ENCODE measurements at places on chromosomes 12 and 14.

DNA sequence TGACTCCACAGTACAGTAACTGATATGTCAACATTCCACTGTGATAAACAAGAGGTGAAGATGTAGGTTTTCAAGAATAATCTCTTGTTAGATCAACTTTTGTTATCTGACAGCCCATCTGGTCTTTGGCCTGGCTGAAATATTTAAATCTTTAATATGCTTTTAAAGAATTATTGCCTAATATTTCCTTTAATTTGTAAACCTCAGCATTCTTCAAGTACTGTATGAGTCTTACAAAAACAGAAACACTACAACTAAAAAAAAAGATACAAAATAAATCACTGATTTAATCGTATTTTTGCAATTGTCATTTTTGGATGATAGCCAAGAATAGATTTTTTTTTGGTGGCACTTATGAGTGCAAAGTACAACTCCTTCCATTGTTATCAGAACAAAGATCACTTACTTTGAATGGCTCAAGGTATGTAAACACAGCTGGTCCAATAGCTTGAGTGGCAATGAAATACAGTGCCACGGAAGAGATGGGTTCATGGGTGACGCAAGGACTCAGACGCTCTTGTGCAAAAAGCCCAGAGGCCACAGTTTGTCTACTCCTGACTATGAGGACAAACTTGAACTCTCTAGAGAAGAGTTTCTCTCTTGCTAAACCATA lies 109.5 kb downstream of the PAX9 start:
- no peak for DNase-seq

- DNase-seq: no peak
Observed at GRCh38 chr14:67357186-67357968, 2.2 kb downstream of the ATP6V1D start.

DNA sequence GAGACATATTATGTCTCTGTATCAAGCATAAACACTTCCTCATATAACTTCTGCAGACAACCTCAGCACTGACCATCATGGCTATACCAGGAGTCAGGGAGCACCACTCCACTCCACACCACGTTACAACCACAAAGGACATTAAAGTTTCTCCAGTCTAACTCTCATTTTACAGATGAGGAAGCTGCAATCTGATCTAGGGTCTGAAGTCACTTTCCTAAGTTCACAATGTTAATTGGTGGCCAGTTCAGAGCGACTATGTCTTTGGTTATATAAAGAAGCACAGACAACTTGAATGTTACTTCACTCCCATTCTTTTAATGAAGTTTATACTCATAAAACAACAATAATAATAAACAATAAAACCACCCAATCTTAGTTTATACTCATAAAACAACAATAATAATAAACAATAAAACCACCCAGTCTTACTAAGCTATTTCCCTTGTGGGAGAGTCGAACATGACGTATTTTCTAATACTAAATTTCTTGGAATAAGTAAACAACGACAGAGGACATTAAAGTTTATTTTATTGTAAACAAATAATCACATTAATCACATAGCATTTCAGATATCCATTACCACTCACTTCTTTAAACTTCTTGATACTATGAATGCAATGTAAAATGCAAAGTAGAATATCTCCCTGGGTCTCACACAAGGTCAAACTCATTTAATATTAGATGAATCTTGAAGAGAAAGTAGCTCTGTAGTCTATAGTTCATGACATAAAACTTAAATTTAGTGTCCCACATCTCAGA lies 72.4 kb upstream of the SSTR1 start:
- no peak for DNase-seq

- DNase-seq: no peak
Observed at GRCh38 chr14:95196268-95196667, 38.9 kb upstream of the DICER1 start.

DNA sequence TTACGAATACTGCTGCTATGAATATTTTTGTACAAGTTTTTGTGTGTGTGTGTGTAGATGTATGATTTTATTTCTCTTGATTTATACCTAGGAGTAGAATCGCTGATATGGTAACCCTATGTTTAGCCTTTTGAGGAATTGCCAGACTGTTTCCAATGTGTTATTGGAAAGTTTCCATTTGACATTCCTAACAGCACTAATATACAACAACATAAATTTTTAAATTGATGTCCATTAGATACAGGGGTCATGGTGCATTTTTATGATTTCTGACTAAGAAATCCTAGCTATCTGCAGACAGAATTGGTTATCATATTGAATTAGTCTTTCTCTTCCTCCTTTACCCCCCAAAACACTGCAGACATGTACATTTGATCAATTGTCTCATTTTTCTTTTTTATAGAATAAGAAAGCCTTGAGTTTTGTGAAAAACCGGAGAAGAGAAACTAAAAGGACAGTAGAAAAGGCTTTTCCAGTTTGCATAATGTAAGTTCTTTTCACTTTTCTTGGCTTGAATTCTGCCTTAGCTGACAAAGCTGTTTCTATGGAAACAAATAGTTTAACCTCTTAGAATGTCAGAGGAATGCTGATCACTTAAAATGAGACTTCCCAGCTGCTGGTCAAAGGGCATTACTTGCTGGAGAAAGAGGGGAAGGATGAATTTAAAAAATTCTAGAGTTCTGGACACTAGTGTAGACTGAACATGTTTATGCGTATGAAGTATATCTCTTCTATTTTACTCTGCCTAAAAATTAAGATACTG lies 28.2 kb downstream of the PALS1 start:
- no peak for DNase-seq

GRCh38 chr12:91219511-91219910 lies 36.9 kb upstream of the DCN start:
- no peak for DNase-seq

Data from psoas muscle (tissue), 8 donors.